ENCODE measurements at places on chromosomes 1 and 21.

- no peak for DNase-seq
These were observed 47.8 kb upstream of the NRDC start for GRCh38 chr1:51926171-51926812.

DNA sequence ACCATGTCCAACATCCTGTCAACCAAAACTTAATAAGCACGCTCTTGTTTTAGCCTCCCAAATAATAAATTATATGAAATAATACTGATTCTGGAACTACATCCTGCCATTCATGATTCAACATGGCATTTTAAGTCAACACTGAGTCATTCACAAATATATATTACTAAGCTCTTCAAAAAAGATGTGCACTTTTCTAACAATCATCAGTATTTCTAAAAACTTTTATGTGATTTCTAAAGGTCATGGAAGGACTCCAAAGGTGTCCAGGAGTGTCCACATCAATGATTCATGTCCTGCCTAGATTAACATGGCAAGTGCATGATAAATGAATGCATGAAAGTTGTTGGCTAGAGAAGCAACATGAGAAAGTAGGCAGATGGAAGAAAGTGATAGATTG, 51.6 kb downstream of the NEGR1 start:
- DNase-seq = no peak

DNA sequence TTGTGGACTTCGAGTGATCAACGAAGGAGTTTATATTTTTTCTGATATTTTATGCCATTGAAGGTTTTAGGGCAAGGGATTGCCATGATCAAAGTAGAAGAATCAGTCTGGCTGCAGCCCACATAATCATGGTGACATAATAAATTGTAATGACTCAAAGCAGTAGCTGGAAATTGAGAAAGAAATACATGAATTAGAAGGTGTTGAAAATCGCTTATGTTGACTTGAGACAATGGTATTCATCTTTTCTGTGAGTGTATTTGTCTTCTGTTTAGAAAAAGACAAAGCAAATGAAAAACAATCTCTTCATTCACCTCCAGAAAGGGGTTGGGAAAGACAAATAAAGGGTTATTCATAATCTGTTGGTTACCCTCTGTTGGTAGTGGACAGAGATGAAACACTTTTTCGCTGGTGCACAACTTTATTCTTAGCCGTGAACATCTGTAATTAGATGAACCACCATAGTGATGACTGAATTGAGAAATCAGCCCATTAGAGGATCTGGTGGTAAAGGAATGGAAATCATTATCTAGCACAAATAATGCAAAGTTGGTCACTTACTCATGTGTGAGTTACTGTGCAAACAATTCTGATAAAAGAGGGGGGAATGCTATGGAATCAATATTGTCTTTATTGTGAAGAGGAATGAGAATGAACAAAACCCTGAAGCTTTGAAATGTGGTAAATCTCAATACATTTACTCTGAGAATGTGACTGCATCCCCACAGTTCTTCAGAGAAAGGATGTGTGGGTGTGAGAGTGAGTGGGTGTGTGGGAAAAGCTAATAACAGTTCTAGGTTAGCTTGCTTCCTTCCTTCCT, 121.8 kb downstream of the NTNG1 start:
- DNase-seq = no peak

GRCh38 chr21:14880922-14881321, 183.9 kb downstream of the NRIP1 start:
- DNase-seq = no peak

GRCh38 chr1:176073524-176074157, 133.4 kb downstream of the COP1 start:
- peak; percentile 10 for DNase-seq

GRCh38 chr1:52691821-52692220, 6.3 kb downstream of the COA7 start:
- DNase-seq = no peak

- DNase-seq = no peak
These were observed 647 bp upstream of the SPRR1A start for GRCh38 chr1:152983234-152983633.

- no peak for DNase-seq
These were observed 47.5 kb downstream of the DMAP1 start for GRCh38 chr1:44260792-44261170.

DNA sequence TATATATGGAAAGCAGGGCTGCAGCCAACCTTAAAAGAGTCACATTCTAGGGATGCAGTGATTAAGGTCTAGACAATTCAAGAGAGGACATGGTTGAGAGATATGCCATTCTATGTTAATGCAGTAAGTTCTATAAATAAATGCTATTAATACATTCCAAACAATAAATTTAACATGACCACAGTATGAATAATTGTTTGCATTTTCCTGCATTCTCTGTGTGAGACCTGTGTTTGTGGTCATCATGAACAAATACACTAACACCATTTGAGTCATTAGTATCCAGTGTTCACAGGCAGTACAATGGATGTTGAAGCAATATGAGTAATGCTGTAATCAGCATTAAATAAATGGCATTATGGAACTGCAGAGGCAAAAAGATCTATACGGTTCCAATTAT, 5.5 kb upstream of the ZRANB2 start:
- DNase-seq = no peak

- no peak for DNase-seq
These were observed 171.4 kb upstream of the SNX7 start for GRCh38 chr1:98490099-98490498.

DNA sequence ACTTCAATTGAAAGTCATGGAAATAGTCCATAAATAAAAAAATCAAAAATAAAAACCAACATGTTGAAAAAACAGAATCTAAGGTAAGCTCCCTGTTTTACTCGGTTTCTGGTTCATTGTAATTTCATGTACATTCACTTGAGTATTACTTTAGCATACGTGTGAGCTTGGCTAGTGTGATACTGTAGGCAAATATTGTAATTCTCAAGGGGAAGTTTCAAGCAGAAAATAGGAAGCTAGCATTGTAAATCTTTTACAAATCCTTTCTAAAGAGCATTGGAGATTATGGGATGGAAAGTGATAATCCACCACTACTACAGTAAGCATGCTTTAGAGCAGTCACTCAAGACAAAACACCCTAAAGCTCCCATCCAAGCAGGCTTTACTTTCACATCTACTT, 3.3 kb upstream of the LPAR3 start:
- no peak for DNase-seq

DNA sequence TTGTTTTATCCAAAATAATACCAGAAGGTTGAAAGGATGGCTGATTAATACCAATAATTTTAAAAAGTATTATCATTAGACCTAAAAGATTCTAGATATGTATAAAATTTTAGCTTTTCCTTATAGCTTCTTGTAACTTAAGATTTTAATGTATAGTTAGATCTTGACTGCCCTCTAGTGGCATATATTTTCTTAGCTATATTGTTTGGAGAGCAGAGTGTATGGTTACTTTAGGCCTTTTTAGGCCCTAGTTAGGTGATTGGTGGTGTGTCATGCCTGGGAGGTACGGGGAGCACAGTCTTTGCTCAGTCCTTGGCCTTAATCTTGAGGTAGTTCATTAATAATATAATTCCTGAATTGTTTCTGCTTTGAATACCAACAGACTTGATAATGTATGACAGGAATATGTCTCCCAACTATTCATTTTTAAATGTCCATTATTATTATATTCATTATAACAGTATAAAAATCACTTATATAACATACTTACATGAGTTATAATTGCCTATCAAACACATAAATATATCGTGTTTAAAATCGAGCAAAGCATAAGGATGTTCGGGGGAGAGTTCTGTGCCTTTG, 328.4 kb downstream of the ZP4 start:
- DNase-seq = no peak

- DNase-seq = peak; percentile 25
These were observed 682 bp downstream of the SUCO start for GRCh38 chr1:172533513-172534151.

DNA sequence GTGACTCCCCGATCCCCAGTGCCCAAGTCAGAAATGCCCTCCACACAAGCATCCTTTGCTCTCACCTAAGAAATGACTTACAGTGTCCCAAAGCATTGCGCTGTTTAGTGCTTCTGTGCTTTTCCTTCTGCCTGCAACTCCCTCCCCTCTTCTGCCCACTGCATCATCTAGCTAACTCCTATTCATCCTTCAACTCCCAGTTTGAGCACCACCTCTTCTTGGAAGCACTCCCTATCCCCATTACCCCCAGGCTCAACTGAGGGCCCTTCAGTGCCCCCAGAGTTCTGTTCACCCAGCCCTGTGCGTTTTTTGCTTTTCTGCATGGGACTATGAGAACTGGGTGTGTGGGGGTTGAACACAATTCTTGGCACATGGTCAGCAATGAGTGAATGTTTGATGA, 10.0 kb downstream of the KCNQ4 start:
- no peak for DNase-seq

DNA sequence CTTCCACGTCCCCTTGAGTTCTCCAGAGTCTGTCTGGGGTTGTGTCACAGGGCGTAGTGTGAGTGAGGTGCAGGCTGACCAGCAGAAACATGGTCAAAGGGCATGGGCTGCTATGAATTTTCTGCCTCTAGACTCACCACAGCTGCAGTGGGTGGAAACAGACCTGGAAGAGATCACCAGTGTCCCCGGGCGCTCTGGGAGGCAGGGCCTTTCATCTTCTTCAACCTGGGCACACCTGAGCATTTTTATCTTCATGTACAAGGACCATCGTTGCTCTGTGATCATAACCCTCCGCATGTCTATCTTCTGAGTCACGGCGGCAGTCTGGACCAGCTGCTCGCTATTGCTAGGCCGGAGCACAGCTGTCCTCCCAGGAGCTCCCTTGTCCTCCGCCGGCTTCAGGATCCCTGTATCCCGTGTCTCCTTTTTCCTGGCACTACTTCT, 29.6 kb downstream of the DEGS1 start:
- DNase-seq = no peak

GRCh38 chr1:107572674-107573211, 392.2 kb downstream of the VAV3 start:
- no peak for DNase-seq

DNA sequence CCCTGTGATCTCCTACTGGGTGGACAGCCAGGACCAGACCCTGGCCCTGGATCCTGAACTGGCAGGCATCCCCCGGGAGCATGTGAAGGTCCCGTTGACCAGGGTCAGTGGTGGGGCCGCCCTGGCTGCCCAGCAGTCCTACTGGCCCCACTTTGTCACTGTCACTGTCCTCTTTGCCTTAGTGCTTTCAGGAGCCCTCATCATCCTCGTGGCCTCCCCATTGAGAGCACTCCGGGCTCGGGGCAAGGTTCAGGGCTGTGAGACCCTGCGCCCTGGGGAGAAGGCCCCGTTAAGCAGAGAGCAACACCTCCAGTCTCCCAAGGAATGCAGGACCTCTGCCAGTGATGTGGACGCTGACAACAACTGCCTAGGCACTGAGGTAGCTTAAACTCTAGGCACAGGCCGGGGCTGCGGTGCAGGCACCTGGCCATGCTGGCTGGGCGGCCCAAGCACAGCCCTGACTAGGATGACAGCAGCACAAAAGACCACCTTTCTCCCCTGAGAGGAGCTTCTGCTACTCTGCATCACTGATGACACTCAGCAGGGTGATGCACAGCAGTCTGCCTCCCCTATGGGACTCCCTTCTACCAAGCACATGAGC, 17.2 kb upstream of the SLC25A44 start:
- DNase-seq = no peak

- no peak for DNase-seq
These were observed 30.6 kb downstream of the C2CD2 start for GRCh38 chr21:41923186-41923585.

GRCh38 chr1:53654216-53655210, 84.5 kb downstream of the GLIS1 start:
- no peak for DNase-seq

- no peak for DNase-seq
These were observed 68.3 kb downstream of the ADSS2 start for GRCh38 chr1:244383278-244383884.

DNA sequence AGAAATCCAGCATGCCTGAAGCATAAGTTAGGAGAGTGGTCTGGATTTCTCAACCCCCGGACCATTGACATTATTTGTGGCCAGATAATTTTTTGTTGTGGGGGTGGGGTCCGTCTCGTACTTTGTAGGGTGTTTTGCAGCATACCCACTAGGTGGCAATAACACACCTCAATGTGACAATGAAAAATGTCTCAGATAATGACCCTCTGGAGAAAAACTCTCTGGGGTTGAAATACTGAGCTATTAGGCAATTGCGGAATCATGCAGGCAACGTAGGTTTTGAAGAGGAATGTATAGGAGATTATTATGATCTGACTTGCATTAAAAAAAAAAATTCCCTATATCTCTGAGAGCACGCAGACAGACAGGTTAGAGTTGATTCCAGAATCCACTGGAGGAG, 25.3 kb upstream of the RRP15 start:
- DNase-seq = no peak

All from activated CD4-positive, alpha-beta T cell treated with anti-CD3 and anti-CD28 coated beads for 4 hours (primary cell).